HAP-1 (cell line): ENCODE measurements at places on chromosomes 16 and 17.

DNA sequence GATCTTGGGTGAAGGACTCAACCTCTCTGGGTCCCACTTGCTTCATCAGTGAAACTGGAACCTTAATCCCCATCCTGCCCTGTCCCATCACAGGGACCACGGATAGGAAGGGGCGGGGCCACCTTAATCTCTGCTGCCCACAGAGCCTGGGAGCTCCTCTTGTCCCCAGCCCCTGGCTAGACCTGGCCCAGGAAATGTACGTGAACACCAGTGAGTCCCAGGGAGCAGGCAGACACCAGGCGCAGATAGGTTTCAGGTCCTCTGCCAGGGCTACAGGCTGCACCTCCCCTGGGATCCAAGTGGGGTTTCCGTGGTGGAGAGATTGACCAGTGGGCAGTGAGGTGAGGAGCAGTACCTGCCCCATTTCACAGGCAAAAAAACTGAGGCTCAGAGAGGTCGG, 21.0 kb downstream of the RAB11FIP4 start:
- no peak for DNase-seq

DNA sequence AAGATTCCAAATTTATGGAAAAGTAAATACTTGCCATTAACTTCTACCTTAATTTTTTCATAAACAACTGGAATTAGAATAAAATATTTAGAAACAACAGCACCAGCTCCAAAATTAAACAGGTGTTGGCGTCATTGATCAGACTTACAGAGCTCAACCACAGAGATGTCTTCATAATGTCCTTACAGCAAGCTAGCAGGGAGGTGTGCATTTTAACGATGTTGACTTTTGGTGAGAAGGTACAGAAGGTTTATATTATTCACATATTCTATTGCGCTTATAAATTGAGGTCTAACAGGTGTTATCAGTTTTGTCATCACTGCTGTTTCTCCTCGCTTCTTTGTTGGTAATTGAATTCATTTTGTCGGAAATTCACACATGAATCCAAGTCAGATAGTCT, 226.2 kb upstream of the CA10 start:
- DNase-seq = no peak

GRCh38 chr17:48259694-48260291, 152.2 kb downstream of the SNX11 start:
- no peak for DNase-seq

DNA sequence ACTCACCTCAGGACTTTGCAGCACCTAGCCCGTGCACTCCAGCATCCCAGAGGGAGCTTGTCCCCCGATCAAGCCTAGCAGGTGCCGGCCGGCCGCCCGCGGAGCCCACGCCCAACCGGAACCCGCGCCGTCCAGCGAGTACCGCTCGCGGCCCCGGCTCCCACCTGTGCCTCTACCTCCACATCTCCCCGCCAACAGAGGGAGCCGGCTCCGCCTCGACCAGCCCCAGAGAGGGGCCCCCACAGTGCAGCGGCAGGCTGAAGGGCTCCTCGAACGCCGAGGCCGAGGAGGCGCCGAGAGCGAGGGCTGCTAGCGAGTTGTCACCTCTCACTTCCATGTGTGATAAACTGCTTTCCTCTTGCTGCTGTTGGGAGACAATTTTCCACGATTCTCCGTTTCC, 41.1 kb upstream of the DHRS7B start:
- DNase-seq = no peak

DNA sequence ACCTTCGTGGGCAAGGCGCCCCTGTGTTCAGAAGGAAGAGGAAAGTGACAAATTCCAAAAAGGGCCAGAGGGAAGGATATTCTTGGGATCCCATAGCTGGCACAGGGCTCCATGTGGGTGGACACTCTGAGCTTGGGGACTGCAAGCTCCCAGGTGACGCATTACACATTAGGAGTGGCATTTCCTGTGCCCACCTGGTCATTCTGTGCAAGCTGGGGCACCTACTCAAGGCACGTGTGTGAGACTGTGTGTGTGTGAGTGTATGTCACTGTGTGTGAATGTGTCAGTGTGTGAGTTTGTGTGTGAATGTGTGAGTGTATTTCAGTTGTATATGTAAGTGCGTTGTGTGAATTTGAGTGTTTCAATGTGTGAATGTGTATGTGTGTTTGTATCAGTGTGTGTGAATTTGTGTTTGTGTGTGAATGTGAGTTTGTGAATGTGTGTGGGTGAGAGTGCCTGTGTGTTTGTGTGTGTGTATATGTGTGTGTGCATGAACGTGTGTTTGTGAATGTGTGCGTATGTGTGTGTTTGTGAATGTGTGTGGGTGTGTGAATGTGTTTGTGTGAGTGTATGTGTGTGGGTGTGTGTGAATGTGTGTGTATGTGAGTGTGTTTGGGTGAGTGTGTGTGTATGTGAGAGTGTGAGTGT, 1.6 kb upstream of the CD300A start:
- no peak for DNase-seq

GRCh38 chr16:129075-129474, 9.4 kb downstream of the NPRL3 start:
- DNase-seq = no peak

DNA sequence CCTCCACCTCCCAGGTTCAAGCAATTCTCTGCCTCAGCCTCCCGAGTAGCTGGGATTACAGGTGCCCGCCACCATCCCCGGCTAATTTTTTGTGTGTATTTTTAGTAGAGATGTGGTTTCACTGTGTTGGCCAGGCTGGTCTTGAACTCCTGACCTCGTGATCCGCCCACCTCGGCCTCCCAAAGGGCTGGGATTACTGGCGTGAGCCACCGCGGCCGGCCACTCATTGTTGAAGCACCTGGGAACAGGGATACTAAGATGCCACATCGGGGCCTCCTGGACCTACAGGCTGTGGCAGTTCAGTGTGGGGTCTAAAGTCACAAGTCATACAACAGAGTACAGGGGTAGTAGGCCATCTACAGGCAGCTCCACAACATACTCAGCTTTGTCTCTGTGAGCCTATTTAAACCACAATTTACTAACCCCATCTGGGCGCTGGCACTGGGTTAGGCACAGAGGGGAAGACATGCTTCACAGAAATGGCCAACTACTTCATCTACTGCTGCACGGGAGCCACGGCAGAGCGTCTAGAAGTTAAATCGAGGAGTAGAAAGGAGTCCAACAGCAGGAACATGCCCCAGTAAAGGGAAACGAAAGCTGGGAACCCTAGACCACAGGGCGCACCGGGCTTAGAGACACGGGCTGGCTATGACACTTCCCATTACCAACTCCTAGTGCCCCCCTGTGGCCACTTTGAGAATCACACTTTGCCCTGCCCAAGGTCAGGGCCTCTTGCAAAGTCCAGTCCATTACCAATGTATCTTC, 4.3 kb downstream of the VAMP2 start:
- peak; percentile 73 for DNase-seq

- peak; percentile 88 for DNase-seq
These were observed 21.5 kb upstream of the PECAM1 start for GRCh38 chr17:64411999-64412771.

DNA sequence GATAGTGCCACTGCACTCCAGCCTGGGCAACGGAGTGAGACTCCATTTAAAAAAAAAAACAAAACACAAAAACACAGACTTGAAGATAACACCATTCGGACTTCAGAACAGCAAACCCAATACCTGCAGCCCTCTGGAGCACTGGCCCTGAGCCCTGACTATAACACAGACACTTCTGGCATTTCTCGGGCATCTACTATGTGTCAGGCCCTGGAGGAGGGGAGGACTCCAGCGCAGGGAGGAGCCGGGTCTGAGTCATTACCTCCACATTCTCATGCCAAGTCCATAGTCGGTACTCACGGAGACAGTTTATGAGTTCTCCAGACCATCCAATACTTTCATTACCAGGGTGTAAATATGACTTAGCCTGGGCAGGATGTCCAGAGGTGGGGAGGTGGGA, 48.8 kb downstream of the PITPNM3 start:
- DNase-seq = no peak

- DNase-seq = no peak
These were observed 760.1 kb downstream of the CDH11 start for GRCh38 chr16:64361753-64362152.

DNA sequence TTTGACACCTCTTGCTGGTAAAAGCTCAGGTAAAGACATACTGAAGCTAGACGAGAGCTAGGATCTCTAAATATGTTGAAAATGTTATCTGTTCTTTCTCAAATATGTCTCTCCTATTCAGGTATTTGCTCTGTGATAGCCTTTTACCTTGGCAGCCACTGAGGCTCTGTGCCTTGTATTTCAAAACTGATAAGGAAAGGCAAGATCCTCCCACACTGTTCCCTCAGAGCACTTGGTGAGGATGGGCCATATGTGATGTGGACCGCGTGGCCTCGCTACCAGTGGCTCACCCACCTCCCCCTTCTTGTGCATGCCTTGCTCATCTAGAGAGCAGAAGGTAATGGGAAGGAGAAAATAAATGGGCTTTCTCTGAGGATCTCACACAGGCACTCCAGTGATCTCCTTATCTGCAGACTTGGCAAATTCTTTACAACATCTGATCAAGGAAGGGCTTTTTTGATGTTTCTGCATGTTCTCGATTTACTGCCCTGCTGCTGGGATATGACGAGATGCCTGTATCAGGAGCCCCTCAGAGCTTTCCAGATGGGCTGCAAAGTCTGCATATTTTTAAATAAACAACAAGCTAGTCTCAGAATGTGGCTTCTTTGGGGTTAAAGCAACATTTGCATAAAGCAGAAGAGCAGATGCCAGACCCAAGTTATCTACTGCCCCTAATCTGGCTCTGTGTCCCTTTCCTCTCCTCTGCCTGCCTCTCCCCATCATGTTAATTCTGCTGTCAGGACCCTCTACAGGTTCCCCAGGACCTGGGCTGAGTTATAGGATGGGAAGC, 16.9 kb downstream of the HOXB1 start:
- no peak for DNase-seq

GRCh38 chr17:10729334-10730193, at the start of gene TMEM220:
Gene TMEM220 (minus strand): TSS chr17:10730023. CDS start chr17:10729851, 172 bp downstream.
- peak; percentile 86 for DNase-seq

- DNase-seq = no peak
These were observed 61.0 kb upstream of the RBL2 start for GRCh38 chr16:53372992-53373871.

DNA sequence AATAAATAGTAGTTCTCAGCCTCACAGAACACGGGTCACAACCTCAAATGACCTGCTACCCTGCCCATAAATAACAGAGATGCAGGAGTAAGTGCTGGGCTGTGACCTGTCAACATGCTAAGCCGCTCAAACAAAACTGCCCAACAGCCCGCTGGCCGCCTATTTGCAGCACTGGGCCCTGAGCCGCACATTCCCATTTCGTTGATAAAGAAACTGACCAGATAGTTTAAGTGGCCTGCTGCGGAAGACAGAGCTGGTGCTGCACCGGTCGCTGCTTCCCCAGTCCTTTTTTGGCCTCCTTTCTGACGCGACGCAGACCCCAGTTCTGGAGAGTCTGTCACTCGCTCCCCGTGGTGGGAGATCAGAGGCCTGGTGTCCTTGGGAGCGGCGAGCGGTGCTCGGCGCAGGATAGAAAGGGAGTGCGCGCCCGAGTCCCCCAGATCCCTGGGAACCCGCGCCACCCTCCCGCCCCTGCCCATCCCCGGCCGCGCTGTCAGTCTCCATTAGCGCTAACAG, 349 bp upstream of the SLC6A2 start:
- DNase-seq = no peak

DNA sequence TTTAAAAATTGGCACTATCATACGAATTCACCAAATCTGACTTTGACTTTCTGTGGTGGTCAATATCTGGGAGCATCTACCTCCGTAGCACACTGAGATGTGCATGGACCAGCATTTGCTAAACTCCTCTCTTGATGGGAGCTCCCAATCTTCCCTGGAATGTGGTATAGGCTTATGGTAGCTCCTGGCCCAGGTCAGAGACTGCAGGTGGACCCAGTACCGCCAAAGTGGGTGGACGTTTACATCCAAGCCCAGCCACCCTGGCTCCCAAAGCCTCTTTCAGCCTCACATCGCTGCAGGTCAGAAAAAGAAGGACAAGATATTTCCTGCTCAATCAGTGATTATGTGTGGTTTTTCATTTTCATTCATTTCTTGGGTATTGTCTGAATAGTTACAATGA, 43.1 kb upstream of the NKD1 start:
- no peak for DNase-seq

DNA sequence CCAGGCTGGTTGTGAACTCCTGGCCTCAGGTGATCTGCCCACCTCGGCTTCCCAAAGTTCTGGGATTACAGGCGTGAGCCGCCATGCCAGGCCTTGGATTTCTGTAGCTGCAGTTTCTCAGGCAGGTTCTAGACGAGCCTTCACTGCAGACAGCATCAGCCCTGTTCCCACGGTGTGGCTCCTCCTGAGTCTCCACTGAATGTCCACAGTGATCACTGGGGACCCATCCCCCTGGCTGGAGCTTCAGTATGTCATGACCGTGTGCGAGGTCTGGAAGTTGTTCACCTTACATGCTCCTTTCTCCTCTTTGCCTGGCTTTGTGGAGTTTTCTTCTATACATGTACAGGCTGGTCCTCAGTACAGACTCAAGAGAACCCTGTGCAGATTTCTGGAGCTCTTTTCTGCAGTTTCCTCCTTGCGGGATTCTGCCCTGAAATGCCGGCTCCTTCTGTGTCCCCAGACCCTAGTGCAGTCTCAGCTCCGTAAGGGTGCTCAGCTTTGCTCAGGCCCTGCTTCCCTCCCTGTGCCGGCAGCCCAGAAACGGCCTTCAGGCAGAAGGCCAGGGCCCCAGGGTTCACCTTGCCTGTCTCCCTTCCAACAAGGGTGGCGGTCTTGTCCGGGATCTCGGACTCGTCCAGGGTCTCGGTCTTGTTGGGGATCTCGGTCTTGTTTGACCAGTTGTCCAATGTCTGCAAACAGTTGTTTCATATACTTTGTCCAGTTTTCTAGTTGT, 14.3 kb upstream of the FASN start:
- DNase-seq = no peak

DNA sequence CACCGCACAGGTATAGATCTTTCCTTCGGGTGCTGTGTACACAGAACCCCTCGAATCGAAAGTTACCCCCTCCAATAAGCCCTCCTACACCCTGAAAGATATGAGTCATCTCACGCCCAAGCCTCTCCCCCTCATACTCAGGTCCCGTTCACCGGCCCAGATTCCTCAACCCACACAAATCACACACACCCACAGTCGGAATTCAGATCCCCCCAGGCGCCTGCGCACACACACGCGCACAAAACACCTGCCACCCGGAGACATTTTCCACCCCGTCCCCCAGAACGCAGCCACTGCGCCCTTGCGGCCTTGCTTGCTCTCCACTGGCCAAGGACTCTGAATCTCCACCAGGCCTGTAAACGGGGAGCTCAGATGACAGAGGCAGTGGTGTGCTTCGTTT, 4.9 kb downstream of the JPH3 start:
- no peak for DNase-seq

- no peak for DNase-seq
These were observed 234.7 kb upstream of the GSE1 start for GRCh38 chr16:85378145-85379040.

GRCh38 chr16:2691491-2692248, 9.3 kb downstream of the KCTD5 start:
- DNase-seq = no peak

- no peak for DNase-seq
These were observed 29.3 kb downstream of the PHKB start for GRCh38 chr16:47490471-47490870.

DNA sequence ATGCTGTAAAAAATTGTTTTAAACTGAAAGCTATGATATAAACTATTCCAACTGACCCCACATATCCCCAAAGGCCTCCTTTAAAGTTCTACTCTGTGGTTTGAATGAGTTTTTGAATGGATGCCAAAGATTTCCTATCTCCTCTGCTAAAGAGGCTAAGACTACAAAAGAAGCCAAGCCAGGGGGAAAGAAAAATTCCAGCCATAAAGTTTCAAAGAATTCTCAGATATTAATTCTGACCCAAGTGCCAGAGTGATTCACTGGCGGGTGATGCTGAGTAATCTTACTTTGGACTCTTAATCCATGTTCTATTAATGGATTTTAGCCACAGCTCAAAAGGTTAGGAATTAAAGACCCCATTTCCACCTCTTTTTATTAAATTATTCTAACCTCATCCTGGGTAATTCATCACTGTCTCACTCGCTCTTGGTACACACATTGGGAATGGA, 60.7 kb downstream of the HS3ST3A1 start:
- no peak for DNase-seq
